Stimulated activated CD8-positive, alpha-beta memory T cell treated with anti-CD3 and anti-CD28 coated beads, Interleukin-15, amount 100 ng/mL, for 48 hours (primary cell): ENCODE measurements at places on chromosomes 11 and 22.

DNA sequence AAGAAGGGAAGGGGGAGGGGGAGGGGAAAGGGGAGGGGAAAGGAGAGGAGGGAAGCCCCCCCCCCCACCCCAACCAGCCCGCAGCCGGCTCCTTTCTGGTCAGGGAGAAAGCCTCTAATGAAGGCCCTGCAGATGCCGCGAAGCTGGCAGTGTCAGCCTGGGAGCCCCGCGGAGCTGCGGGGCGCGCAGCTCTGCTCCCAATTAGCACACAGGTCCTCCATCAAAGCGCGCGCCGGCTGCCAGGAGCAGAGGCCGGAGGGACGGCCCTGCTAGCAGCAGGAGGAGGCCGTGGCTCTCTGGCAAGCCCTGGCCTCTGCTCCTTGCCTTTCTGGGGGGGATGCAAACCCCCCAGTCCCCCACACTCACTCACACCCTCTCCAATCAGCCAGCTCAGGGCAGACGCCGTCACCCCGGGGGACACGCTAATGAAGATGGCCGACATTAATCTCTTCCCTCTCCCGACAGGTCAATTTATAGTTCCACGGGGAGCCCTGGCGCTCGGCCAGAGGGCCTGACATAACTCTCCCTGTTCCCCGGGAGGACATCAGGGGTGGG lies 70.5 kb upstream of the TCF20 start:
- DNase-seq: no peak

DNA sequence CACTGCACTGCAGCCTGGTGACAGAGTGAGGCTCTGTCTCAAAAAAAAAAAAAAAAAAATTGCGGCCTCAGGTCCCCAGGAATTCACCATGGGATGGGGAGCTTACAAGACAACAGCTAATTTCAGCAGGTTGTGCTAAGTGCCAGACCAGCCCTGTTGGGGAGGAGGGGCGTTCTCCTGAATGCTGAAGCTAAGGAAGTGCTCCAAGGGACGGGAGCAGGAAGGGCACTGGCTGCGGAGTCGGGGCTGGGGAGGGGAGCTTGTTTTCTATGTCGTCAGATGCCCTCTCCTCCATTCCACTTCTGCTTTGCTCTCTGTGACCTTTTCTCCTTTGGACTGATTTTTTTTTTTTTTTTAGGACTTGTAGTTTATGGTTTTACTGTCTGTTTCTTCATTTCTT lies 4.5 kb downstream of the ADAMTS15 start:
- no peak for DNase-seq

- no peak for DNase-seq
These were observed 78.2 kb downstream of the PPP2R1B start for GRCh38 chr11:111688013-111688412.

DNA sequence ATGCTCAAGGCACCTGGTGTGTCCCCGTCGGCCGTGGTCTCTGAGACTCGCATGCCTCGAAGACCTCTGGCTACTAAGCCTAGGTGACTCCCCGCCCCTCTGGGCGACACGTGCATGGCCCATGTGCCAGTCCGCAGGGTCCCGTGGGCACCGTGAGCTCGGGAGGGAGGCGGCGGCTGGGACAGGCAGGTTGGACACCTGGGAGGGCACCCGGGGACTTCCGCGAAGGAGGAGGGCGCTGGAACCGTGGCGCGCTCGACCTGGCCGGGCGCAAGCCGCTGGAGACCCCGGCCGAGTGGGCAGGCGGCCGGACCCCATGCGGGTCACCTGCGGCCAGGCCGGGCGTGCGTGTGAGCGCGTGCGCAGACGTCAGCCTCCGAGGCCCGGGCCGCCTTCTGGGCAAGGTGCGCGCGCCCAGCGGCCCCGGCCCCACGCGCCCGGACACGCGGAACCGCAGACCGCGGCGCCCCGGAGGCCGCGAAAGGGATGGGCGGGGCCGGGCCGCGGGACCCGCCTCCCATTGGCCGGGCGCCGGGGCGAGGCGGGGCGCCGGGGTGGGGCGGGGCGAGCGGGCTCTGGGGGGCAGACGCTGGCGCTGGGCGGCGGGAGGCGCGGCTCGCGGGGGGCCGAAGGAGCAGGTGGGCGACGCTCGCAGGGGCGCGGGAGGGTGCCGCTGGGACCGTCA lies 579 bp upstream of the RASD2 start:
- peak; percentile 55 for DNase-seq

DNA sequence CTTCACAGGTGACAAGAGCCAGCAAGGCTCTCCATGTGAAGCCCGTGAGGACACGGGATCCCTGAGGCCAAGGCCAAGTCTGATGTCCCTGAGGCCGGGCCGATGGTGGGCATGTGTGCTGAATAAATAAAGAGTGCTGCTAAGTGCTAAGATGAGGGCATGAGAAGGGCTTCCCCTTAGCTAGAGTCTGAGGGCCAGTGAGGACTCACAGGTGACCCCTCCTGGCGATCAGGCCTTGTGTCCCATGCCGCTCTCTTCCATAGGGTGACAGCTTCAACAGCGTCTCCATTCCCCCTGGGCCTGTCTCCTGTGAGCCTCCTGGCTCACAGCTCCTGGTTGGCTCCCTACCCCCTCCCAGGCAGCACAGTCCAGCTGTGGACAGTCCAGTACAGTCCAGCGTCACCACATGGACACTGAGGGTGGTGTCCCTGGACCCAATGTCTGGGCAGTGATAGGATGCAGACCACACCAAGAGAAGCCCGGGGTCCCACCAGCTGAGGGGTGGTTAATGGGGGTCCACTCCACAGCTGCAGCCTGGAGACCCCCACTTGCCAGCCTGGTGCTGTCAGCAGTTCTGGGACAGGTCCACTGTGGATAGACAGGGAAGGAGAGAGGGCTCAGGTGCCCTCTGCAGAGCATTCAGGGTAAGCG lies 1033.2 kb downstream of the TBC1D22A start:
- DNase-seq: no peak

DNA sequence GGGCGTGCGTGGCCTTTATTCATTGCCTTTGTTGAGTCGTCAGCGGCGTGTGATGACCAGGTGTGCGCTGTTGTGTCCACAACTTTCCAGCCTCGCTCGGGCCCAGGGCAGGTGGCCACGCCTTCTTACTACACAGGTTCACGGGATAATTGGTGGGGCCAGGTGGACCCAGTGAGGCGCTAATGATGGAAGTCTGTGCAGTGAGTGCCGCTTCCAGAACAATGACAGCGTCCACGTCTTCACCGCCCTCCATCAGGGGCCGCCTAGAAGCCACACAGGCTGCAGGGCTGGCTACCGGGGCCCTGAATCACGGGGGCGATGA lies 1197.3 kb downstream of the BRD1 start:
- no peak for DNase-seq

- no peak for DNase-seq
These were observed 63.9 kb upstream of the SLC35C1 start for GRCh38 chr11:45741032-45741431.

- DNase-seq: no peak
These were observed 870.0 kb downstream of the NTM start for GRCh38 chr11:132240374-132240773.

GRCh38 chr11:61795459-61795858 lies 2.7 kb downstream of the FEN1 start:
- no peak for DNase-seq
